ENCODE measurements at places on chromosomes 4 and X. TPM values are rescaled to one million over a fixed set of nuclear protein-coding genes. Genes with fewer than 3 reads are reported as not detected.

DNA sequence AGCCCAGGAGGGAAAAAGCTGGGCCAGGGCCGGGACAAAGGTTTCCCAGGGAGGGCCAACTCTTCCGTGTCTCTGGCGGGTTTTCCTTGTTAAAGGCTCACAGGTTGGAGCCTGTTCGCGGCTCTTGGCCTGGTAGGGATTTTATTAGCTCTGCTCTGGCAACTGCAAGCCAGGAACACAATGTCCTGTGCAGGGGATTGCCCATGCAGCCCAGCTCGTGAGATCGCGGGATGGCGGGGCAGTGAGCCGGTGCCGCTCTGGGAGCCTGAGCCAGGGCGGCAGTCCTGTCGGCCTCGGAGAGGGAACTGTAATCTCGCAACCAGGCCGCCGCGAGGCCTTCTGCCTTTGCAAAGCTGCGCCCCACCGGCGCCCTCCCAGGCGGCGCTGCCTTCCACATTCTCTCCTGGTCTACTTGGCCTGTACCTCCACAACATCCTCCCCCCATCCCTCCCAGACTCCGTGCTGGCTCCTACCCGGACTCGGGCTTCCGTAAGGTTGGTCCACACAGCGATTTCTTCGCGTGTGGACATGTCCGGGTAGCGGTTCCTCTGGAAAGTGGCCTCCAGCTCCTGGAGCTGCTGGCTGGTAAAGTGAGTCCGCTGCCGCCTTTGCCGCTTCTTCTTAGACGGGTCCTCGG is 2.1 kb downstream of the PITX2 start:
- DNase-seq: no peak

ARMCX5 gene
- 10.5 TPM for total RNA-seq

NR3C2 gene
- total RNA-seq: not detected

ZIC3 gene
- total RNA-seq: 1.4 TPM

- DNase-seq: peak; percentile 58
Measured at GRCh38 chr4:7753271-7753670, 186.4 kb downstream of the AFAP1 start.

DNA sequence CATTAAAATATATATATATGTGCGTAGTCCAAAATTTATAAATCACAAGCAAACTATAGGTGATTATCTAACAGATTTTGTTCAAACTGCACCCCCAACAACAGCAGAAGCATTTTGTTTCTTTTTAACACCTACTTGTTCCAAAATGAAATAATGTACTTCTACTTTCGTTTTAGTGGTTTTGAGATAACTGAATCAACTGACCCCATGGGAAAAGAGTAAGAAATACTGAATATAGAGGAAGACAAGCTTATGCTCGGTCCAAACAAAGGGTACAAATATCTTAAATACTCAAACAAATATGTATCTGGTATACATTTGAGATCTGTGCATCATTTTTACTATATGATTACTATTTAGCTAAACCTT is 22.4 kb downstream of the MAP7D3 start:
- DNase-seq: no peak

- DNase-seq: no peak
Measured at GRCh38 chr4:23839279-23839678, 50.6 kb downstream of the PPARGC1A start.

DNA sequence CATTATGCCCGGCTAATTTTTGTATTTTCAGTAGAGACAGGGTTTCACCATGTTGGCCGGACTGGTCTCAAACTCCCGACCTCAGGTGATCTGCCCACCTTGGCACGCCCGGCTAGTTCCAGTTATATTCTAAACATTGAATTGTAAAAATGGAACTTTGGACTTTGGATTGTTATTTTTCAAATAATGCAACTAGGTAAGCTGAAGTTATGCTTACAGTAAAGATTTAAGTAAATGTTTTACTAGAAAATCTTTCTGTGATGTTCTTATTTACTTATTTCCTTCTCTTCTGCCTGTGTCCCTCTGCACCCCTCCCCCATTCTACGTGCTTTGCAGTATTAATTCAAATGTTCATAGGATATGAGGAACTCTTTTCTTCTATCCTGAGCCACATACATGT is 26.1 kb downstream of the GK start:
- no peak for DNase-seq

WDR45 gene
- 41.1 TPM for total RNA-seq

DNA sequence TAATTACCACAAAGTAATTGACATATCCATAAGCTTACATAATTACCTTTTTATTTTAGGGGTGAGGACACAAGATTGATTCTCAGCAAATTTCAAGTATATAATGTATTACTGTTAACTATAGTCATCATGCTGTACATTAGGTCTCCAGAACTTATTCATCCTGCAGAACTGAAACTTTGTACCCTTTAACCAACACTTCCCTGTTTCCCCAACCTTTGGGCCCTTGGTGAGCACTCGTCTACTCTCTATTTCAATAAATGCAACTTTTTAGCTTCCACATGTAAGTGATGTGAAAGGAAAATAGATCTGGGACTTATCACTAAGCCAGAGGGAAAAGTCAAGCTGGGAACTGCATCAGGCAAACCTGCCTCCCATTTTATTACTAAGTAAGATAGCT is 33.6 kb upstream of the CCNG2 start:
- no peak for DNase-seq

GRCh38 chrX:135000516-135000915 is 9.7 kb downstream of the SMIM10 start:
- no peak for DNase-seq

DNA sequence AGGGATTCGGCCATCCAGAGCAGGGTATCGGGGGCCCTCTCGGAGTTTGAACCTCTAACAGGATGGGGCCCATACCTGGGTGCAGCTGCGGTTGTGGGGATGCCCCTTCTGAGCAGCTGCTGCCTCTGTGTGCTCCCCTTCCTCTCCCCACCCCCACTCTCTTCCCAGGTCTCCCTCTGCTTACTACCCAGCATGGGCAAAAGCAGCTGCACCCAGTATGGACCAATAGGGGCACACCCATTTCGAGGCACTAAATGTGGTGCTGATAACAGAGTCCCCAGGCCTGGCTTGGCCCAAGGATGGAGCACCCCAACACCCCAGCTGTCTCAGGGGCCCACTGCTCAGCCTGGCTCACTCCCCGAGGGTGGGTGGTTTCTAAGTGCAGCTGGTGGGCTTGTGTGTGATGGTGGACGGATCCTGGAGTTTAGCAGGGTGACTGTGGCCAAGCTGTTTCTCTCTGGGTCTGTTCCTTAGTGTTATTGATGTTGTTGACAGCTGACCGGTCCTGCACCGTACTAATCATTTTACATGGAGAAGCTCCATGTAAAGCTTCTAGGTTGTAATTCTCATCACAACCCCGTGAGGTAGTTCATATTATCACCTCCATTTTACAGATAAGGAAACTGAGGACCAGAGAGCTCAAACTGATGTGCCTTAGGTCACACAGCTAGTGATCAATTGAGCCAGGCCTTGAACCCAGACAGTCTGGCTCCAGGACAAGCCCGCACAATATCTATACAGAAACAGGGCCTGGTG is 13.1 kb upstream of the KIAA0232 start:
- no peak for DNase-seq

NEIL3 gene
- total RNA-seq: 14.5 TPM

- no peak for DNase-seq
Measured at GRCh38 chr4:5340991-5341451, 289.7 kb downstream of the STK32B start.

GRCh38 chrX:50071494-50071893 is 129.3 kb downstream of the AKAP4 start:
- DNase-seq: no peak

- no peak for DNase-seq
Measured at GRCh38 chr4:54709400-54709799, 51.6 kb downstream of the KIT start.

FAAH2 gene
- not detected for total RNA-seq

DNA sequence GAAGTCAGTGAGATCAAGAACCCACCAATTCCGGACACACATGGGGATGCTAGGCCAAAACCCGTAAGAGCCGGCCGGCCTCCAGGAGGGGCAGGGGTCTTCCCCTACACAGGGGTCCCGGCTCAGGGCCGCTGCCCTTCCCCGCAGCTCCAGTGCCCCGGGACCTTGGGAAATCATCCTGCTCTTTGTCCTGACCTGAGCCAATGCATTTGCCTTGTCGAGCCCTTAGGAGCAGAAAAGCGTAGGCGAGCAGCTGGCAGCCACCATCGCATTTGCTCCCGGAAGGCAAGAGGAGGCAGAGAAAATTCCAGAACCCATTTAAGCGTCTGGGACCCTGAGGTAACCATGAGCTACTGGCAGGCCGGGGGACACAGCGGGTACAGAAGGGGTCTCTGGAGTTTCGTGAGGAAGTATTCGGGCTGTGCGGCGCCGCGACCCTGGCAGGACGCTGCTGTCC is 7.4 kb upstream of the TNIP2 start:
- DNase-seq: no peak

MAGEB17 gene
- total RNA-seq: not detected

DNA sequence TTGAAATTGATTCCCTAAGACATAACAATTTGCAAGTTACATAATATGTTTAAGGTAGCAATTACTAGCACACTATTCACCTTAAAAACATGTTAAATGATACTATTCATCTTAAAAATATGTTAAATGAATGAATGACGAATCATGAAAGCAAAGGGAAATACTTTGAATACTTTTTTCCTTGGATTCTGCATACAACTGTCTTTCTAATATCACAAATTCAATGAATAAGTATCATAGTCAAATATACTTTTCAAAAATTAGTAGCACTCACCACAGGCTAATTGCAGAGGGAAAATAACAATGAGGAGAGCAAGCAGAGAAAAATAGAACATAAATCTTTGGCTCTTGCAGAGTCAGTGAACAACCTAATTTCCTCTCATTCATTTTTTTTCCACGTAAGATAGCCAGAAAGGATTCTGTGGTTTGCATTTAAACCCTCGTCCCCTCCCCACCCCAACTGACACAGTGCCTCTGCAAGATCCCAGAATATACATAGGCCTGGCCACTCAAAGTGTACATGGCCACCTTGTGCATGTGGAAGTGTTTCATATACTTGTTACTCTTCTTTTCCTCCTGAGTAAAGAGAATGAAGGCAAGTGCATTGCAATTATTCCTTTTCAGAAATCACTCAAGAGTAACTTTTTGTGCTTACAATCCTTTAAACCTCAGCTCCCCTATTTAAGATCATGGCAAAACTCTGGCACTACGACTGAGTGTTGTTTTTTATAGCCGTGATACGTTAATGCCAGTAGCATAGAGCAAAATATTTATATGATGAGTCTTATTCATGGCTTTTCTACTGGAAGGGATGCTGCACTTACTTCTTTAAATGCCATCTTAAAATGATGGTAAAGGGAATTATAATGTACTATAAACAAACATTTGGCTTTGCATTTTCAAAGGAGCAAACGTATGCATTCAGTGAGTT is 236.4 kb downstream of the PDGFC start:
- DNase-seq: no peak

DNA sequence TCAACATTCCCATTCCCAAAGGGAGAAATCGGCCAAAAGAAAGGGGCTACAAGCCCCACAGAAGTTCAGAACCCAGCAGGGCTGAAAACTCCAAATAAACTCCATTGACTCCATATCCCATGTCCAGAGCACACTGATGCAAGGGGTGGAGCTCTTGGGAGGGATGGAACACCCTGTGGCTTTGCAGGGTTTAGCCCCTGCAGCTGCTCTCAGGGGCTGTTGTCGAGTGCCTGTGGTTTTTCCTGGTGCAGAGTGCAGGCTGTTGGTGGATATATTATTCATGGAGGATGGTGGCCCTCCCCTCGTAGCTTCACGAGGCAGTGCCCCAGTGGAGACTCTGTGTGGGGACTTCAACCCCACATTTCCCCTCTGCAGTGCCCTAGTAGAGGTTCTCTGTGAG is 53.7 kb downstream of the PDGFRA start:
- no peak for DNase-seq

ARR3 gene
- not detected for total RNA-seq

HERC6 gene
- total RNA-seq: 3.4 TPM

- DNase-seq: no peak
Measured at GRCh38 chr4:144714166-144714565, 68.2 kb downstream of the HHIP start.

GRCh38 chrX:55451141-55451540 is 786 bp upstream of the MAGEH1 start:
- DNase-seq: no peak

CCDC158 gene
- not detected for total RNA-seq

DNA sequence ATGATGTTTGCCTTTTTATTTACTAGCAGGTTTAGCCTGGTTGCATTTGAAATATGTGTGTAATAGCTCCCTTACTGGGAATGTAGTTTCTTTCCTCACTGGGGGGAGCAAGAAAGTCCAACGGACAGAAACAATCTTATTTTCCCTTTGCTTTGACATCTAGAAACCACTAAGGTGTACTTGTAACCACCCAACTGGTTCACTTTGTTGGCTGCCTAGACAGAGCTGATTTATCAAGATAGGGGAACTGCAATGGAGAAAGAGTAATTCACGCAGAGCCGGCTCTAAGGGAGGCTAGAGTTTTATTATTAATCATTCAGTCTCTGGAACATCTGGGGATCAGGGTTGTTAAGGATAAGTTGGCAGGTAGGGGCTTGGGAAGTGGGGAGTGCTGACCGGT is 30.3 kb downstream of the XG start:
- DNase-seq: no peak

TRO gene
- total RNA-seq: 7.1 TPM

DNA sequence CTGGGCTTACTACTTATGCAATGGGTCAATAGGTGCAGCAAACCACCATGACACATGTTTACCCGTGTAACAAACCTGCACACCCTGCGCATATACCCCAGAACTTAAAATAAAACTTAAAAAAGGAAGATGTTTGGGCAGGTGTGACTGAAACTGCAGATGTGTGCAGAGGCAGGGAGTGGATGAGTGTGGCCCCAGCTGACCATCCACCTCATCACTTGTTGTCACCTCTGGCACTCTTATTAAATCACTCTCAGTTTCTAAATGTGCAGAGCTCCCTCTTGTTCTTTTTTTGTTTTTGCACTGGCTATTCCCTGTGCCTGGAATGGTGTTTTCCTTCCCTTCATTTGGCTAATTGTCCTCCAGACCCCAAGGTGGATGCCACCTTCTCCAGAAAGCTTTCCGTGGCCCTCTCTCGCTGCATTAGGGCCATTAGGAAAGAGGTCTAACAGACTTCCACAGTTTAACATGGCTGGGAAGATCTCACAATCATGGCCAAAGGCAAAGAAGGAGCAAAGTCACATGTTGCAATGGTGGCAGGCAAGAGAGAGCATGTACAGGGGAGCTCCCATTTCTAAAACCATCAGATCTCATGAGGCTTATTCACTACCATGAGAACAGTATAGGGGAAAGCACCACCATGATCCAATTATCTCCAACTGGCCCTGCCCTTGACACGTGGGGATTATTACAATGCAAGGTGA is 58.5 kb downstream of the SLC2A9 start:
- DNase-seq: no peak

NUDT11 gene
- total RNA-seq: 40.5 TPM
